A549 treated with AZD2906 at 1 μM for 4 hours (cell line): ENCODE measurements at places on chromosomes 3 and 15. TPM values are rescaled to one million over a fixed set of nuclear protein-coding genes. Genes with fewer than 3 reads are reported as not detected.

The CLSTN2 gene
- total RNA-seq, result 0.02 to 0.07 TPM (median 0.02 TPM) in 5 replicates

The ASTE1 gene
- total RNA-seq, result 4.5 to 5.6 TPM (median 5.1 TPM) in 5 replicates

The LRRC58 gene
- 12.5 to 14.8 TPM (median 14.2 TPM) in 5 replicates for total RNA-seq

The NR2E3 gene
- total RNA-seq, result 0.16 to 0.34 TPM (median 0.21 TPM) in 5 replicates

The FOXL2NB gene
- 0.68 to 1.1 TPM (median 0.95 TPM) in 5 replicates for total RNA-seq

The CELF6 gene
- total RNA-seq, result 0.14 to 0.23 TPM (median 0.16 TPM) in 5 replicates

The BAHD1 gene
- total RNA-seq, result 9.8 to 11.7 TPM (median 11.2 TPM) in 5 replicates

The C15orf40 gene
- total RNA-seq, result 41.5 to 49.8 TPM (median 47.5 TPM) in 5 replicates

The XCR1 gene
- total RNA-seq, result not detected in 5 replicates

The CXCR6 gene
- not detected in 5 replicates for total RNA-seq
